Frontal cortex (tissue), 4 donors: ENCODE measurements at places on chromosomes 12 and 14. TPM values are rescaled to one million over a fixed set of nuclear protein-coding genes. Genes with fewer than 3 reads are reported as not detected.

PTGDR gene
- 0.41 TPM for total RNA-seq

SIX6 gene
- not detected for total RNA-seq

KLRC2 gene
- total RNA-seq = 2.0 TPM

KRT79 gene
- not detected for total RNA-seq

GALNT8 gene
- 57.5 TPM for total RNA-seq
